LHCN-M2 (cell line): ENCODE measurements at places on chromosomes 16 and 17. TPM values are rescaled to one million over a fixed set of nuclear protein-coding genes. Genes with fewer than 3 reads are reported as not detected.
A peak's percentile ranks its signal among the peaks of the same experiment; 100 is the strongest.

TMIGD1 gene
- not detected in 2 replicates for total RNA-seq

- DNase-seq: no peak
Measured at GRCh38 chr17:15454346-15454745, 13.1 kb downstream of the CDRT4 start.

- DNase-seq: peak; percentile 42
Measured at GRCh38 chr17:50129728-50130558, at the start of gene SAMD14. Gene SAMD14, minus strand, starts transcription at chr17:50130160. Its CDS starts 5,201 bp downstream, at chr17:50124959.

DNA sequence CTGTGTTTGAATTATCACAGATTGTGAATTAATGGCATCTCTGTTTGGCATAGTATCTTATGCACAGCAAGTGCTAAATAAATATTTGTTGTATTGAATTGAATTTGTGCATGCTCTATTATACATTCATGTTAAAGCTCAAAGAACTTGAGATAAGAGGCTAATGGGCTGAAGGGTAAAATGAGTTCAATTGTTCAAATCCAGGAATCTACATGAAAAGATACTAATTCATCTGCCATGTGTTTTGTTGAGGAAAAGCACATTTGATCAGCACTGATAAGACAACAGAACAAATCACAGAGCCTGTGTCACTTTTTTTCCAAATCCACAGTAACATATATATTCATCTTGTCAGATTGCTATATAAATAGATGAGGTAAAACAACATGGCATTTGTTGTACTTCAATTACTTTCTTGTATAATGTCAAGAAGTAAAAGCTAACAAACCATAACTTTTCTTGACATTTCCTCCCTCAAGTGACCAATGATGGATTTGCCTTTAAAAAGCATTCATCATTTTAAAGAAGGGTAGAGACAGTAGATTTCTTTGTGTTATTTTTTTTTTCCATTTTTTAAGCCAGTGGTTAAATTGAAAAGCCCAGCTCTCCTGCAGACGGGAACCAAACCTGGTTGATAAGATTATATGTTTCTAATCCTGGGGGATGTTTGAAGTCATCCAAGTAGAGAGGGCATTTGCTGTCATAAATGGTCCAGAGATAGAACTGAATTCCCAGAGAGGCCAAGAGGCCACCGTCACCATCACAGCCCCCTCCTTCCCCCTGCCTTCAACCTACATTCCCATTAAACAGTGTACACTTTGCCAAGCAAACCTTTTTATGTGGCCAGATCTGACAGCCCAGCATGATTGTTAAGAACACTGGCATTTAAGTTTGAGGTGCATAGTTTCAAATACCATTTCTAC lies 123.0 kb downstream of the CHD9NB start:
- DNase-seq: no peak

DNA sequence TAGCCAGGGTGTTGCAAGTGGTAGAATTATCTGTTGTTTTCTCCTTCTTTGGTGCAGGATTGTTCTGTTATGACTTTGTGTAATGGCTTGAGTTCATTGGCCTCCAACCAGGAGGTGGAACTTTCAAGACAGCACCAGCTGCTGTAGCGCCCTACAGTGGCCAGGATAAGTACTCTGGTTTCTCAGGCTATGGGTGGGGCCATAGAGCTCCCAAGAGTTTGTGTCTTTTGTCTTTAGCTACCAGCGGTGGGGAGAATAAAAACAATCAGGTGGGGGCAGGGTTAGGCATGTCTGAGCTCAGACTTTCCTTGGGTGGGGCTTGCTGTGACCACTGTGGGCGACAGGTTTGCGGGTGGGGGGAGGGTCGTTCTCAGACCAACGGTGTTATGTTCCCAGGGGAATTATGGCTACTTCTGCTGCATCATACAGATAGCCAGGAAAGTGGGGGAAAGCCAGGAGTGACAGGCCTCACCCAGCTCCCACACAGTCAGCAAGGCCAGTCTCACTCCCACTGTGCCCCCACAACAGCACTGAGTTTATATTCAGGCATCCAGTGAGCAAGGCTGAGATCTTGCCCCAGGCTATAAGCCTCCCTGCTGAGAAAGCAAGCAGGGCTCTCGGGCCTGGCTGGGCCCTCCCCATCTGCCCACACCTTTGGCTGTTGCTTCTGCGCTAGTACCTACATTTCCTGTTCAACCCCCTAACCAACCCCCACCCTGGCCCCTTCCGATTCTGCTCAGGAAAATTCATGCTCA lies 15.4 kb downstream of the ABCA10 start:
- peak; percentile 1 for DNase-seq

- DNase-seq: no peak
Measured at GRCh38 chr17:797236-797840, 15.2 kb downstream of the MRM3 start.

DNA sequence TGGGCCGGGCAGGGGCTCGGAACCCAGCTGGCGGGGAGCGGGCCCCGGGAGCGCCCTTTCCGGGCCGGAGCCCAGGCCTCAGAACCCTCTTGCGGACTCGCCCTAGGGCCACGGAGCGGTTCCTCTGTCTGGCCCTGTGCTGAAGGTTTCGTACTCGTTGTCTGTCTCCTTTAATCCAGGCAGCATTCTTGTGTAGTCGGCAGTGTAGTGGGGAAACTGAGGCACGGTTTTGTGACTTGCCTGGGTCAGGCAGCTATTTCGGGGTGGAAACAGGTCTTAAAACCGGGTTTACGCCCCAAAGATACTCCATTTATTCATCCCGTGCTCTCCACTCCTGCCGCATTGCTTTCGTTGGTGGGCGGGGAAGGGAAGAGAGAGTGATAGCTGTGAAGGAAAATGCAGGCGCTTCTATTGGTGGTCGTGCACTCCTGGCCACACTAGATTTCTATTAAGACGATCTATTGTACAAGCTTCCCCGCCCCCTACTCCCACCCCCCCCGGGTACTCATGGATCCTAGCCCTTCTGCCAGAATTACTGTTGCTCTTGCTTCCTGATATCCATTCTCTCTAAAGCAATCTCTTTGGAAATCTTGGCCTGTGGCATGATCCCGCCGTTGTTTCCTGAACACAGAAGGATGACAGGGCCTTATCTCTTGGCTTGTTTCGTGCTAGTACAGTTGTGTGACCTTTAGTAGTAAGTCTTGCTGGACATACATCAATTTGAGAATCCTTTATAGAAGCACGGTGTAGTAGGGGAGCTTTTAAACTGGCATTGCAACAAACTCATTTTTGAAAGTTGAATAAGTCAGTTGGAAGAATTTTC lies 751 bp downstream of the DCAF7 start:
- peak; percentile 25 for DNase-seq

DNA sequence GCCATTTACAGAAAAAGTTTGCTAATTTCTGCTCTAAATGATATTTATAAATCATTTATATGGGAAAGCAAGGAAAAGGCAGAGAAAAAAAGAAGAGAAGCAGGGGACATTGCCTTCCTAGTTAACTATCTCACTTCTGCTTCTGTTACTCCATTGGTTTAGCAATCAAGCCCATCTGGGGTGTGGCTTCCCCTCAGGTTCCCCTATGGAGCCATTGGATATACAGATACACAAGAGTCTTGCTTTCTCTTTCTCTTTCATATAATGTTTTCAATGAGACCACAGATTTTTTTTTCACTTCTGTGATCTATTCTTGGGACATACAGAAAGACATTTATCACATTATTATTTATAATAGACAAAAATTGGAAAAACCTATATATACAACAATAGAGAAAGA lies 105.6 kb upstream of the TOM1L1 start:
- no peak for DNase-seq

GRCh38 chr17:45974916-45975630 lies 24.0 kb upstream of the STH start:
- no peak for DNase-seq

GRCh38 chr16:1137604-1138003 lies 15.3 kb upstream of the CACNA1H start:
- DNase-seq: peak; percentile 28
